NCI-H524 (cell line): ENCODE measurements at places on chromosomes 12 and 14.

- DNase-seq: no peak
Observed at GRCh38 chr12:86710109-86710508, 453.9 kb upstream of the MGAT4C start.

- no peak for DNase-seq
Observed at GRCh38 chr14:65588426-65589140, 176.1 kb downstream of the FUT8 start.

DNA sequence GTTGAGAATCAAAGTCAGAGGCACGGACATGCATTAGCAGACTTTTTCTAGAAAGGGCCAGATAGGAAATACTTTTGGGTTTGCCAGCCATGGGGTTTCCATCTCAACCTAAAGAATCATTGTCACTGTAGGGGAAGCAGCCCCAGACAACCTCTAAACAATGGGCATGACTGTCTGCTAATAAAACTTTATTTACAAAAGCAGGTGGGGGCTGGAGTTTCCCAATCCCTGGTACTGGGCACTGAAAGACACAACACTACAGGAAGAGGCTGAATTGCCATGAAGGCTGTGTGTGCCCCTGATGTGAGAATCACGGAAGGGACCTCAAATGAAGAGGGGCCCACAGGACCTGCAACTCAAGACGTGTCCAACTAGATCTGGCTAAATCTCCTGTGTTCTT lies 62.0 kb upstream of the GPR68 start:
- no peak for DNase-seq

GRCh38 chr12:3000548-3001275 lies 41.5 kb downstream of the TEAD4 start:
- peak; percentile 35 for DNase-seq

GRCh38 chr12:69649529-69649928 lies 38.8 kb upstream of the LRRC10 start:
- no peak for DNase-seq

DNA sequence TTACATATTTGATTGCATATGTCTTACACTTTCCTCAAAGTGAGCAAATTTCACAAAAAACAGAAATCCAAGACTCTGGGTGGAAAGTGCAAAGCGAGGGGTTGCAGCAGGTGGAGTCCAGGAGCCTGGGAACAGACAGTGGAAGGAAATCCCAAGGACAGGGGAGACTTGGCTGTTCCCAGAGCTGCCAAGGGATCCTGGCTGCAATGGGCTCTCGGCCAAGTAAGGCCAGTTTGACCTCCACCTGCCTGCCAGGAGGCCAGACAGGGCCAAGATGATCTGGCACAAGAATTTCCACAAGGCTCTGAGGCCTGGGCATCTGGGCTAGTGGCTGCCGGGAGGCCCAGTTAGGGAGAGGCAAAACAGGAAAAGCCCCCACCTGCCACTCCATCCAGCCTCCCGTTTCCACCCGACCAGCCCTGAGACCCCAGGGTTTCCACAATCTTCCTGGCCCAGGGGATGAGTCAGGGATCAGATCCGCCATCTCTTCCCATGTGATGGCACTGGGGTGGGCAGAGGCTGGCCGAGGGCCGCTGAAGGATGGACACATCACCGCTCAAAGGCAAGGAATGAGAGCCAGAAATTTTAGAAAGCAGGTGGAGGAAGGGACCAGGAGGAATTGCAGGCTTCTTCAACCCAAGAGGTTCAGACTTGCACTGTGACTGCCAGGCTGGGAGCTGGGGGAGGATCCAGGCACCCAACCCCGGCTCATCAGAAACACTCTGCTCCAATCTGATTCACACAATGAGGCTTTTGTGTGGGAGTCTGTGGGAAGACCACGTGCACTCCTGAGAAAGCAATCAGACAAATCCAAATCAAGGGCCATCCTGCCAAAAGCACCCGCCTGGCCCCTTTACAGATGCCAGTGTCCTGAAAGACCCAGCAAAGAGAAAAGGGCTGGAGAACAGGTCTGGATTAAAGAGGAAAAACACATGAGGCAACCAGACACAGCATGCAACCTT lies 16.3 kb downstream of the SCARB1 start:
- no peak for DNase-seq

GRCh38 chr12:47772738-47773061 lies 338 bp upstream of the SLC48A1 start:
- no peak for DNase-seq
